ENCODE measurements at places on chromosomes 6 and 20.
A peak's percentile ranks its signal among the peaks of the same experiment; 100 is the strongest.

DNA sequence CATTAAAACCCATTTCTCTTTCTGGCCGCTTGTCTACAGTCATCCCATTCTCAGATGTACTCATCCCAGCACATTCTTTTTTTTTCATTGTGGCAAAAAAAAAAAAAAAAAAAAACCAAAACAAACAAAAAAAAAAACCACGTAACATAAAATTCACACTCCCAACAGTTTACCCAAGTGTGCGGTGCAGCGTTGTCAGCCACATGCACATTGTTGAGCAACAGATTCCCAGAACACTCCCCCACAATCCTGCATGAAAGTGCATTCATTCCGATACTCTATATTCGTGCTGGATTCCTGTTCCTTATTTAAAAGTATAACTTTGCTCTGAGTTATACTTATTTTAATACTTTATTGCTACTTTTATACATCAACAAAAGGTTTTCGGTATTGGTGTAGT, 96.0 kb downstream of the SASH1 start:
- DNase-seq, result no peak

GRCh38 chr6:156889469-156889868, 112.3 kb downstream of the ARID1B start:
- no peak for DNase-seq

DNA sequence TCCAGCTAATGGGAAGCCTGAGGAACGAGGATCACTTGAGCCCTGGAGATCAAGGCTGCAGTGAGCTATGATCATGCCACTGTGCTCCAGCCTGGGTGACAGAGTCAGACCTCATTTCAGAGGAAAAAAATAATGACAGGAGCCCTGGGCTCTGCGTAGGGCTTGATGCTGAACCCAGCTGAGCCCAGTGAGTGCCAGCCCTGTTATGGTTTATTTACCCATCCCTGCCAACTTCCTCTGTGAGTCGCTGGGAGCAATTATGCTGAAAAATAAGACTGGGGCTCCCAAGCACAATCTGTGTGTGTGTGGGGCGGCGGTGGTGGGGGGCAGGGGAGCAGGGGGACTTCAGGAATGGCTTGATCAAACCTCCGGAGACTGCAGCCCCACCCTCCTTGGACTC, 75.9 kb upstream of the PMEPA1 start:
- no peak for DNase-seq

DNA sequence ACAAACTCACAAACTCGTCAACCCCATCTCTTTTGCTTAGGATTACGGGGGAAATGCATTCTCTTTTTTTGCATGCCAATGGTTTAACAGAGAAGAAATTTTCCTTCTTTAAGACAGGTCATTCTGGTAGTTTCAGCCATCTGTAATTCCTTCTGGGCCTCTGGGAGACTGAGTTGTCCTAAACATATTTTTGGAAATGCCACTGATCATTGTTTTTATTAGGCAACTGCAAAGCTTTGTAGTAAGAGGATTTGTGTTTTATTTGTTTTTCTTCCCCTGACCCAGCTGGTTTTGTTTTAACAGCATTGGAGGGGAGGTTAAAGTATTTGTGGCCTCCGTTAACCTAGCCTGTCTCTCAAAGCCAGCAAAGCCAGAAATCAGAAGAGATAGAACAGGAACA, 73.1 kb upstream of the ISM1 start:
- DNase-seq, result no peak

- DNase-seq, result no peak
Observed at GRCh38 chr6:73866305-73866704, 170.3 kb downstream of the CD109 start.

GRCh38 chr6:33731751-33732282, 14.9 kb downstream of the IP6K3 start:
- DNase-seq, result no peak

DNA sequence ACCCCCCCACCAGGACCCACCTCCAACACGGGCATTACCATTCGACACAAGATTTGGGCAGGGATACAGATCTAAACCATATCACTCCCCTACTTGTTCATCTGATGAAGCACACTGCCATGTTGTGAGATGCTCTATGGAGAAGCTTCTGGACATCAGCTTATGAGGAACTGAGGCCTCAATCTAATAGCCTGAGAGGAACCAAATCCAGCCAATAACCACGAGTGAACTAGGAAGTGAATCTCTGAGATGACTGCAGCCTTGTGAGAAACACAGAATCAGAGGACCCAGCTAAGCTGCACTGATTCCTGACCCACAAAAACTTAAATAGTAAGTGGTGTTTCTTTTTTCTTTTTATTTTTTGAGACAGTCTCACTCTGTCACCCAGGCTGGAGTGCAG, 21.6 kb upstream of the ZBTB2 start:
- no peak for DNase-seq

DNA sequence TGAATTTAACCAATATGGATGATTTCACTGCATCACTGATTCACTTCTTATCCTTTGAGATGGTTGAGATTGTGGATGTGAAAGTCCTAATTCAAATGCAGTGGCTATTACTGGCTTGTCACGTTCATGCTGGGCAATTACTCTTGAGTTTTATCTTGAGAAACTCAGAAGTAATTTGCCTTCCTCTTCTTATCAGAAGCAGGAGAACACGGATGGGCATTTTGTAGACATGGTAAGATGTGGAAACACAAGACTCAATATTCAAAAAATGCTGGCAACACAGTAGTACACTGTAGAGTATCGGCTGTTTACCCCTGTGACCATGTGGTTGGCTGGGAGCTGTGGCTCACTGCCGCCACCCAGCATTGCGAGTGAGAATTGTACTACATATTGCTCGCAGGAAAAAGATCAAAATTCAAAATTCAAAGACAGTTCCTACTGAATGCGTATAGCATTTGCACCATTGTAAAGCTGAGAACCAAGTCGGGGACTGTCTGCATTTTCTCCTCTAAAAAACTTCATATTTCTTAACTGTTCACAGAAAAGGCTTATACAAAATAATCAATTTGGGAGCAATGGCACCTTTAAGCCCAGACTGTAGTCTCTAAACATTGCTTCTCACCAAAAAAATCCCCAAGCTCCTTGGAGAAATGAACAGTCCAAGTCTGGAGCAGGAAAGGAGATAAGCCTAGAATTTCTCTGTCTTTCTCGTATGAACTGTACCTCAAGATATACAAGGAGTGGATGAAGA, 61.9 kb upstream of the ELOVL5 start:
- peak; percentile 46 for DNase-seq

DNA sequence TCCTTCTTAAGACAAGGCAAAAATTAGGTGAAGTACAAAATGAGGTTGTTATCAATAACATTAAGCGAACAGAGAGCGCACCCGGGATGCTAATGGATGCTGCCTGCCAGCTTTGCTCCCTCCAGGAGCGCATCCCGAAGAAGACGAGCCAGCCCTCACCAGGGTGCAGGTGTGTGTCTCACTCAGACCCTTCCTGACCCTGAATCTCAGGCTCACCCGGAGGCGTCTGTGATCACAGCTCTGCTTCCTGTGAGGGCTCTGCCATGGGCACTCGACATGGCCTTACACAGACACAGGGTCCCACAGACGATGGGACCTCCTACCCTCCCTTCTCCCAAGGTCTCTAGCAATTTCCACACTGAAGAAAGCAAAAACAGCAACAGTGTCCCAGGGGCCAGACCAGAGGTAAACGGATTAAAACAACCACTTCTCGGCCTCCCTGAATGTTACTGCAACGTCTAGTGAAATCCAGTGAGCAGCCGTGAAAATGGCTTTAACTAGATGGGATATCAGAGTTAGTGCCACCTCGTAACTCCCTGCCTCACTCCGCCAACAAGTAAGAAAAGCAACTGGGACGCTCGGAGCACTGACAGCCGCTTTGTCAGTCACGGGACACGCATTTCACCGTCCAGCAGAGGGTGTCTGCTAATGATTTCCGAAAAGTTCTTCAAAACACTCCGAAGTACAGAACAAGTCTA, 11.7 kb downstream of the ZBTB46 start:
- no peak for DNase-seq

DNA sequence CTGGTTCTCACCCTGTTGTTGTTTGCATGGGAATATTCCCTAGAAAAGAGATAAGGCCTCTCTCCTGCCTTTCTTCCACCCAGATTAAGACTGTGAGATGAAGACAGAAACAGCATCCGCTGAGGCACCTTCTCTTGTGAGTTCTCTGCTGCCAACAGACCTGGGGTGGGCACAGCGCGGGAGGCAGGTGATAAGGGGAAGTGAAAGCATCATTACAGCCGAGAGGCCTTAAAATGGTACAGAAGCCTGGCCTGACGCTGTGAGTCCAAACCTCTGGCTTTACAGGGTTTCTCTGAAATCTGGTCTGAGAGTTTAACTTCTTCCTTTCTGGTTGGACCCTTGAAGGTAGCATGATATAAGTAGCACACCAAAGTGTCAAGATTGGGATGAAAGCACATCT, 21.0 kb upstream of the IYD start:
- no peak for DNase-seq

- no peak for DNase-seq
Observed at GRCh38 chr6:53411451-53411850, 62.7 kb upstream of the ELOVL5 start.

GRCh38 chr20:31829731-31830130, 10.6 kb downstream of the MYLK2 start:
- no peak for DNase-seq

DNA sequence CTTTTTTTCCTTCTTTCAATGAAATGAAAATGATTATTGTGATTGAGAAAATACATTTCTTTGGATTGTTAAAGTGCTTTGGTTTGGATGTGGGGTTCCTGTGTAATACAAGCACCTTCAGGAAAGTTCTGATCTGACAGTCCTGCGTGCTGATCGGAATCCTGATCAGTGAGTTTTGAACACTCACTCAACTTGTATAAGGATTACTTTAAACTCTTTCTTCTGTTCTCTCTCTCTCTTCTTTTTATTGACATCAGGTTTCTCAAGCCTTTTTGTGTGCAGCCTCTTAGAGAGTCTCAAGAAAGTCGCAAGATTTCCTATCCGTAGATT, 710 bp downstream of the TINAG start:
- DNase-seq, result no peak

- peak; percentile 80 for DNase-seq
Observed at GRCh38 chr6:498795-499231, 107.3 kb downstream of the IRF4 start.

DNA sequence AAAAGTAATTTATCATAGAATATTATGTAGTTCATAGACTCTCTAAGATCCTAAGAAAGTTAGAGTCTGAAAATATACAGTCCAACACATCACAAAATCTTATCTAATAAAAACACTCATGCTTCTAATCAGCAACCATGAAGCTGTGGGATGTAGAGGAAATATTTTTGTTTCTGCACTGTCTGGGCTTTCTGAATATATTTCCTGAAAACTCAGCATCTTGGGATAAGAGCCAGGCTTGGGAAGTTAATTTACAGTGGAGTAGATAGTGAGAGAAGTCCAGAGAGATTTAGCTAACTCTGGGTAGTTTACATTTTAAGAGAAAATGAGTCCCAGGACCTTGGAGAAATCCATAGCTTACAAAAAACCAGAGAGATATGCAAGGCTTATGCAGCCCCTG, 150.4 kb upstream of the BMP5 start:
- no peak for DNase-seq

GRCh38 chr20:38209054-38209675, 44.1 kb upstream of the TGM2 start:
- DNase-seq, result no peak

- DNase-seq, result no peak
Observed at GRCh38 chr20:44204156-44204831, 6.3 kb downstream of the OSER1 start.

Data from T-helper 1 cell (primary cell).